Prostate gland (tissue), 2 donors: ENCODE measurements at places on chromosomes 2 and 18.

DNA sequence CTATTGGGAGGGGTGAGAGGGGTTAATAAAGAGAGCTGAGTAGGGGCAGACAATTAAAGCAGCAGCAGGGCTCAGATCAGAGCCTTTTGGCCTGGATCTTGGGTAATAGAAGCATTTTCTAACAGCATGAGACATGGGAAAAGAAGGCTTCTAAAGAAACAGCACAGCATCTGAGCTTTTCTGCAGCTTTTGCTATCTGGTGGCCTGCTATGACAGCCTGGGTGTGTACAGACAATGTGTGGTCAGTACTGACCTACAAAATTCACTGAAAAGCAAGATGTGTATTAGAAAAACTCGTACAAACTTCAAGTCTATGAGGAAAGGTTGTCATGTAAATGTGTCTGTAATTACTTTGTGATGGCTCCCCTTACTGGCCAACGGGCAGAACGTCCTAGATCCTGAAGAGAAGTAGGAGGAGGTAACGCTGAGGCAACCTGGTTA, 95.6 kb downstream of the GALNT3 start:
- peak; percentile 19 for DNase-seq

DNA sequence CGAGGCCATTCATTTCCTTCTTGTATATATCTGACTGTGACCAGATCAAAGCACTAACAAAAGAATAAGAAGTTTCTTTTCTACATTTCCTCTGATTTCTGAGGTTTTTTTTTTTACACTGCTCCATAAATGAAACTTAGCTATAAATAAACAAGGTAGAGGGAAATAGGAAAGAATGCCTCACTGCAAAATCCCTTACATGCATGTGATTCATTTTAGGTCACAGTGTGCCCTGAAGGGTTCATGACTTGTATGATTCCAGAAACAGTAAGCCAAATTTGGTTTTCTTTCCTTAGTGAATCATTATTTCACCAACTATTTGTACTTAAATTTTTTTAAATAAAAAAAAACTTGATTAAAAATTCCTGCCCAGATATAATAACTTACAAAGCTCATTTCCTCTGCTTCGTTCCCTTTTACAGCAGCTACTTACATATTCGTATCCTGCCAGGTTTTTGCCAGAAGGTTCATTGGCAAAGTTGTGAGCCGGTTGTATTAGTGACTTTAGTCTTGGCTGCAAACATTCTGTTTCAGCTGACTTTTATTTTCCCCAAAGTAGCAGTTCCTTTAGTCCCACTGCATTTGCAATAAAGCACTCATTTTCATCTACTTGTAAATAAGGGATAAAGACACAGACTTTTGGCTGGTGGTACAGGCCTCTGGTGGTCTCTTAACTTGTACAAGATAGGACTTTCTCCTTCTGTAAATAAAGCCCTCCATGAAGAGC, 58.6 kb downstream of the LRP2 start:
- no peak for DNase-seq

DNA sequence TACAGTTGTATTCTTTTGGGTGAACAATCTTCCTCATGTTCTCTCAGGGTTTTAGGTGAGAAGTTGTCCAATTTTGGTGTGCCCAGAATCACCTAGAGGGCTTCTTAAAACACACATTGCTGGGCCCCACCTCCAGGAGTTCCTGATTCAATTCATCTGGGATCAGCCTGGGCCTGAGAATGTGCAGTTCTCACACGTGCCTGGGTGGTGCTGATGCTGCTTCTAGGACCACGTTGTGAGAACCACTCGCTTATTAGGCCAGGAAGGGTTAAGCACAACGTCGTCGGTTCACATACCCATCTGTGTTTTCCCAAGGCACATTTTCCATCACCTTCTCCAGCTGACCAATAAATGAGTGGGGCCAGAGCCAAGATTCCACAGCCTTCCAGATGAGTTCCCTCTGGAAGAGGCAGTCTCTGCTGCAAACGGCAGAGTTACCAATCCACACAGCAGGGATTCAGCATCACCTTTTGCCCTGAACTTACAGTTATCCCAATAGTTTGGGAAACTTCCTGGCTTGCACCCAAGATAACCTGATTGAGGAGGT, 277.7 kb upstream of the HNRNPA3 start:
- DNase-seq: no peak

DNA sequence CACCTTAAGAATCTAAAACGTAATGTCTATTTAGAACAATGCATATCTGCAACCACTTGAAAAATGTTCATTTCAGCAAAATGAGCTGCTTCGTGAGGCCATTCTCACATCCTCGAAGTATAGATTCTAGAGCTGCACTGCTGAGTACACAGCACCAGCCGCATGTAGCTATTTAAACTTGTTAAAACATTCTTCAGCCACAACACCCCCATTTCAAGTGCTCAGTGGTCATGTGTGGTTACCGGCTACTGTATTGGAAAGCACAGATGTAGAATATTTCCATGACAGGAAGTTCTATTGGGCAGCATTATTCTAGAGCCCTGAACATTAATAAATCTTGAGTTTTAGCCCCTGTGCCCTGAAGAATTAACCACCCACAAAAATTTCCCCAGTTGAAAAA, 35.0 kb downstream of the SUMO1 start:
- DNase-seq: no peak

- DNase-seq: no peak
Observed at GRCh38 chr2:74080346-74080745, 67.4 kb downstream of the BOLA3 start.

- DNase-seq: no peak
Observed at GRCh38 chr2:147867050-147867449, 22.2 kb downstream of the ACVR2A start.

DNA sequence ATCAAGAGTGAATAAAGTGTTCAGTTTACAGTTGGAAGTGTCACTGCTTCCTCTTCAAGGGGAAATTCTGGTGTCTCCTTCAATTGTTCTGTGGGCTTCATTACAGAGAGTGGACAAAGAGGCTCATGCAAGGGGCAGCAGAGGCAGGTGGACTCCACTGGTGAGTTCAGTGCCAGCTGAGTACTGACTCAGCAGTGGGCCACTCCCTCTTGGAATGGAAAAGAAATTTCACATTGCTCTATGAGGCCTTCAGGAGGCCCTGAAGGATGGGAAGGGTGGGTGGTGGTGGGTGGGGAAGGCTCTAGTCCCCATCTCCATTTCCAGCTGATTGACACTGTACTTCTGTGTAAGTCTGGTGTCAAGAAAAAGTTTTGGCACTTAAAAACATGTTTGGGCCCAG, 66.4 kb downstream of the PRELID3A start:
- DNase-seq: no peak

GRCh38 chr2:129443235-129443864, 536.1 kb upstream of the RAB6C start:
- no peak for DNase-seq

GRCh38 chr2:168216351-168217005, 30.9 kb downstream of the STK39 start:
- DNase-seq: no peak

DNA sequence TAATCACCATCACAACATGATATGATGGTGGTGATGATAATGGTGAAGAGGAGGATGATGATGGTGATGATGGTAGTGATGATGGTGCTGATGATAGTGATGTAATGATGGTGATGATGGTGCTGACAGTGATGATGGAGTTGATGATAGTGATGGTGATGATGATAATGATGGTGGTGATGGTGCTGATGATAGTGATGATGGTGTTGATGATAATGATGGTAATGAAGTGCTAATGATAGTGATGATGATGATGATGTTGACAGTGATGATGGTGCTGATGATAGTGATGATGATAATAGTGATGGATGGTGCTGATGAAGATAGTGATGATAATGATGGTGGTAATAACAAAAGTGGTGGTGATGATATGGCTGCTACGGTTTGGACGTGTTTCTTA, 4.4 kb upstream of the GPR148 start:
- no peak for DNase-seq

- no peak for DNase-seq
Observed at GRCh38 chr18:52716973-52717372, 377.0 kb downstream of the DCC start.

- no peak for DNase-seq
Observed at GRCh38 chr2:182652326-182652725, 63.7 kb upstream of the DNAJC10 start.

DNA sequence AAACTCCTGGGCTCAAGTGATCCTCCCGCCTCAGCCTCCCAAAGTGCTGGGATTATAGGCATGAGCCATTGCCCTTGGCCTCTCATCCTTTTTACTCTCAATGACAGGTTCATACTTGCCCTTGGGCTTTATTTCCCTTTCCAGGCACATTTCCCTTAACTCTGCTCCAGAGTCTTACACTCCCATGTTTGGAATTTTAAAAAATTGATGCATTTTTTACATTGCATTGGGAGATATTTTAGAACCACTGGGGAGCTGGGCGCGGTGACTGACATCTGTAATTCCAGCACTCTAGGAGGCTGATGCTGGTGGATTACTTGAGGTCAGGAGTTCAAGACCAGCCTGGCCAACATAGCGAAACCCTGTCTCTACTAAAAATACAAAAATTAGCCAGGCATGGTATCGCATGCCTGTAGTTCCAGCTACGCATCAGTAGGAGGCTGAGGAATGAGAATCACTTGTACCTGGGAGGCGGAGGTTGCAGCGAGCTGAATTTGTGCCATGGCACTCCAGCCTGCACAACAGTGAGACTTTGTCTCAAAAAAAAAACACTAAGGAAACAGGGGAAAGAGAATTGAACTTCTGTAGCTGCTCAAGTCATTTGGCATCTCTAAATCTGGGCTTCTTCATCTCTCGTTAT, 18.2 kb downstream of the TGIF1 start:
- no peak for DNase-seq

DNA sequence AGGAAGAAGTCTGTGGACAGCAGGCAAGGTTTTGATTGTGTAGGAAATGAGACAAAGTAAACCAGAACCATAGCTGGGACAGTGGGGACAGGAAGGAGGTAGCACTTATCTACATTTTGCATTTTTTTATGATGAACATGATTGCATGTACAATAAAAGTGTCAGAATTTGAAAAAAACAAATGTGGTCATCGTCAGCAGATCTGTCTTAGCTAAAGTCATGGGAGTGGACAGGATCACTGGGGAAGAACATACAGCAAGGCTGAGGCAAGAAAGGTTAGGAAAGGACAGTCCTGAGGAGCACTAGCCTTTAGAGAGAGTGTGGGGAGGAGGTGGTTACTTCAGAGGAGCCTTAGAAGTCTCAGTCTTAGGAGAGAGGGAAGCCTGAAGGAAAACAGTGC, 35.1 kb upstream of the SLC14A2 start:
- DNase-seq: no peak

- no peak for DNase-seq
Observed at GRCh38 chr18:61825386-61825785, 67.4 kb downstream of the RNF152 start.

DNA sequence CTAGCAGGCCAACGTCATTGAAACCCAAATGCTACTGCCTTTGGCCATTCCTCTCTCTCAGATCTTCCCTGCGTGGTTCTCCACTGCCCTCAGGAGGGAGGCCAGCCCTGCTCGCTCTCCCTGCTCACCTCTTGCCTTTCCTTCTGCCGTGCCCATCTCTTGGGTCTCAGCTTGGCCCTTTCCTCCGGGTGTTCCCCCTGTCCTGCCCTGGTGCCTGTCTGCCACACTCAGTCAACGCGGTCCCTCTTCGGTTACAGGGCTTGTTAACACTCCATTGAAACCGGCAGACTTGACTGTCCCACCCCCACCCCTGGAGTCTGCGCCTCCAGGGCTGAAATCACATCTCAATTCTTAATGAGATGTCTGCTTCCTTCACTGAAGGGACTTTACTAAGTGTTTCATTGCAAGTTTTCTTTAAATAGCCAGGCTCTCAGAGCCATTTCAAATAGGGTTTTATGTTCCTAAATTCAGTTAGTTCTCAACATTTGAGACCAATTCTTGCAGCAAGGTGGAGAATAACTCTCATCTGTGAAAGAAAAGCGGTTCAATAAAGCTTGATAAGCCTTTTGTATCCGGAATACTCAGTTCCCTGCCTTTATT, 237.6 kb downstream of the DYSF start:
- no peak for DNase-seq

- no peak for DNase-seq
Observed at GRCh38 chr2:138707392-138708074, 72.7 kb downstream of the NXPH2 start.

DNA sequence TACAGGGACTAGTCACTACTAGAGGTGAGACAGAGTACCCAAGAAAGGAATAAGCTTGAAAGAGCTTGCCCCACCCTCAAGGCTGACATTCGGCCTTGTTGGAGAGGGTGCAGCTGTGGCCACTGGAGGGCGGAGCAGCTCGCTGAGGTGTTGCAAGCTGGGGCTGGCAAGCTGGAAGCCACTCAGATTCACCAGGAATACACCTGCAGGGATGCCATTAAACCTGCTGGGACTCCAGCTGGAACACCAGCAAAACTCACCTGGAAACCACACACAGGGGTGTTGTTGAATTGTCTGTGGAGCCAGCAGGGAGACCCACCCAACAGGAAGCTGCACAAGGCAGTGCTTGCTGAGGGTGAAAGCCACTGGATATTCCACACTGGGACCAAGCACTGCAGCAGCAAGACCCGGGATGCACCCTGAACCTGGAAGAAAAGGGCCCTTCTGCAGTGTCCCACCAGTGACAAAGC, 26.1 kb downstream of the KCTD18 start:
- peak; percentile 71 for DNase-seq

GRCh38 chr2:127594116-127594591, 51.8 kb upstream of the GPR17 start:
- no peak for DNase-seq
